A549 treated with dexamethasone at 1 μM for 4 hours (cell line): ENCODE measurements at places on chromosomes 6 and 20. TPM values are rescaled to one million over a fixed set of nuclear protein-coding genes. Genes with fewer than 3 reads are reported as not detected.

ADGRF4 gene
- 16.3 to 19.6 TPM (median 17.1 TPM) in 5 replicates for total RNA-seq

HLA-DQA1 gene
- total RNA-seq: not detected in 5 replicates

OLIG3 gene
- total RNA-seq: not detected in 5 replicates

FERMT1 gene
- total RNA-seq: 13.8 to 16.2 TPM (median 14.4 TPM) in 5 replicates

CYB5R4 gene
- total RNA-seq: 20.3 to 23.6 TPM (median 21.6 TPM) in 5 replicates

ATP9A gene
- 13.0 to 20.1 TPM (median 18.0 TPM) in 5 replicates for total RNA-seq
